CD4-positive, alpha-beta T cell (primary cell): ENCODE measurements at places on chromosomes 4 and X.

DNA sequence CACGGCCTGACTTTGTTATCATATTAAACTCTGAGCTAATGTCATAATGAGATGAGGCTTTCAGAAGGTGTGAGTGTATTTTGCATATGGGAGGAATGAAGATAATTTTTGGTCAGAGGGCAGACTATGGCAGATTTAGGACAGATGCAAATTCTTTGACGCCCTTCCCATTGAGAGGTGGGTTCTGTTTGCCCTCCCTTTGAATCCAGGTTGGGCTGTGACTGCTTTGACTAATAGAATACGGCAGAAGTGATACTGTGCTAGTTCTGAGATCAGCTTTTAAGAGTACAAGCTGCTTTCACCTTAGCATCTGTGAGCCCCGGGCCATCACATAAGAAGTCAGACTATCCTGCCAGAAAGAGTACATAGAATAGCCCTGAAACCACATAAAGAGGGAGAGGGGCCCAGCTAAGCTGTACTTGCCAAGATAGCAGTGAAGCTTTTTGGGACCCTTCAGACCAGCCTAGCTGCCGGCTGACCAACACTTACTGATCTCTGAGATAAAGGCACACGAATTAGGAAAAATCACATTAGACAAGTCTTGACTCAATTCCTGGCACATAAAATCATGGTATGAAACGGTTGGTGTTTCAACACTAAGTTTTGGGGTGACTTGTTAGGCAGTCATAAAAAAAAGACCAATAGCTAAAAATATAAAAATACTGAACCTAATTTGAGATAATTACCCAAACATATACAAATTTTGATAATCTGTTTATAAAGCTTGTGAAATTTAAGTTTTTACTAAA is 166.7 kb upstream of the SH3RF1 start:
- no peak for DNase-seq

DNA sequence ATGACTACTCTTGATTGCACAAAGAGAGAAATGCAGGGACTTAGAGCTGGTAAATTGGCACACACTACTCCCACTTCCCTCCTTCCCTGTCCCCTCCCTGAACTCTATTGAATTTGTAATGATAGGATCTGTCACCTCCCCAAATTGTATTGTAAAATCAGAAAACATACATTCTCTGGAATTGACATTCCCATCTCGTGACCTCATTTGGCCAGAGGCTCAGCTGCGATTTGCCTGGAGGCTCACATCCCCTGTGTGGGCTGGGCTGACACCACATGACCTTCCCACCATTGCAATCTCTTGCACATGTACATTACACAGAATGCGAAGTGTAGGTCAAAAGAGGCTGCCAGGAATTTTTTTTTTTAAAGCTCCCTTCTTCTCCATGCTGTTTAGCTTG is 172.1 kb downstream of the MID1IP1 start:
- no peak for DNase-seq

DNA sequence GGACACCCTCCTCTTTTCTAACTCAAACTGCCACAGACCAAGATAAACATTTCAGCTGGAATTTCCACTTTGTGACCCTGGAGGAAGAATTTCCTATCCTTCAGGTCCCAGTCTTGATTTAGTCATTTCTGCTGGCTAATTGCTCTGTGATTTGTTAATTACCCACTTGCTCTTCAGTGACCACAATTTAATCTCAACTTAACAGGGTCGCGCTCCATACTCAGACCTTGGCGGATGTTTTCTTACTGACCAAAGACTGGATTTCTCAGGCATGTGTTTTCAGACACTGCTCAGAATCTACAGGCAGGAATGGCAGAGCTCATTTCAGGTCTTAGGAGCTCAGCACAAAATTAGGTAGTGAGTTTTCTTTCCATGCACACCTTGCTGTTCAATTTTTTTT is 188.9 kb downstream of the ASMT start:
- no peak for DNase-seq

DNA sequence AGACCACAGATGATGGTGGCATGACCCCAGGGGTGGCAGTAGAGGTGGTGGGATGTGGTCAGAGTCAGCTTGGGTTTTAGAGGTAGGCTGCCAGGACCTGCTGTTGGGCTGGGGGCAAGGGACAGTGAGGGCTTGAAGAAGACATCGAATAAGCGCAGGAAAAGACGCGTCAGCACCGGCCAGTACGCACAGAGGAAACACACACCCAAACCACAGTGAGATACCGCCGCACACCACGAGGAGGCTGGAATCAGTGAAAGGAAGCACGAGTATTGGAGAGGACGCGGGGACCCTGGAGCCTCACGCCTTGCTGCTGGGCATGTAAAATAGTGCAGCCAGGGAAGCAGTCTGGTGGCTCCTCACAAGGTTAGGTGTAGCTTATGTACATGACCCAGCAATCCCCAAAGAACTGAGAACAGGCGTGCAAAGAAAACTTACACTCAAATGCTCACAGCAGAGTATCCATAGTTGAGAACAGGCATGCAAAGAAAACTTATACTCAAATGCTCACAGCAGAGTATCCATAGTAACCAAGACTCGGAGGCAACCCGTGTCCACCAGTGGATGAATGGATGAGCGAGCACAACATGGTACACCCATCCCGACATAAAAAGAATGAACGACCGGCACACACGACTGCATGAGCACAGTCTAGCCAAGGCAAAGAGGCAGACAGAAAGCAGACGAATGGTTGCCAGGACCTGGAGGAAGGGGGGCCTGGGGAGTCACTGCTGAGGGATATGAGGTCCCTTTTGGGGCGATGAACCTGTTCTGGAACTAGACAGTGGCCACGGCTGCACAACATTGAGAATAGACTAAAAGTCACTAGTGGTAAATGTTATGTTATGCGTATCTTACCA is 13.3 kb downstream of the PDZD4 start:
- peak; percentile 51 for DNase-seq

- no peak for DNase-seq
These were observed 72.2 kb upstream of the MXD4 start for GRCh38 chr4:2333916-2334644.

DNA sequence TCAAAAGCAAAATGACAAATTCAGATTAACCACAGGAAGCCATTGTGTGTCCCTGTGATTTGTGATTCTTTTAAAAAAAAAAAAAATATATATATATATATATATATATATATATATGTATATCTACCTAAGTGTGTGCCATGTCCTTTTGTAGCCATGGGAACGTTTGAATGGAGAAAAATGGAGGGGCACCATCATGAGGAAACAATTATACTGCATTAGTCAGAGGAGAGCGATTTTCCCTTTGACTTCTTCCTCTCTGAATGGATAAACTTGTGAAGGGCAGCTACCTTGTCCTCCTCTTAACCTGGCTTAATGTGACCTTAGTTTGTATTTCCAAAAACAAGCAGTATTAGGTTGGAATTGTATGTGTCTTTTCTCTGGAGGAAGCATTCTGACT is 23.3 kb upstream of the CBLL2 start:
- no peak for DNase-seq
